ENCODE measurements at places on chromosomes 1 and 21. TPM values are rescaled to one million over a fixed set of nuclear protein-coding genes. Genes with fewer than 3 reads are reported as not detected.

LENEP gene
- polyA plus RNA-seq = 0.64 TPM

CD5L gene
- not detected for polyA plus RNA-seq

NBPF4 gene
- polyA plus RNA-seq = 0.15 TPM

FMO2 gene
- polyA plus RNA-seq = 31.0 TPM

TSEN15 gene
- polyA plus RNA-seq = 41.6 TPM

DNA sequence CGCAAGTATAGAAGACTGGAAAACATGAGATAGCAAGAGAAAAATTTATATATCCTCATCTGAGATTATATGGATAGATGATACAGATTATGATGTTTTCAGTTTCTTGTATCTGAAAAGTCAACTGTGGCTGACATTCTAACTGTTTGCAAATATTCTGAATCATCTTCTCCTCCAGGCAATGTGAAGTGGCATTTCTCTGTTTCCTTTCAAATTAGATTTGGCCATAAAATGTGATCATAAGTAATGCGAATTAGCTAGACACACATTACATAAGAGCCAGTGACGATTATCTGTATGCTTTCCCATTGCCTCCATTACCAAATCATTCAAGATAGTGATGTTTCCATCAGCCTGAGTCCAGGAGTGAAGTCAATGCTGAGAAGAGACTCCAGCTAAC, 265.2 kb downstream of the BRINP3 start:
- DNase-seq = no peak

- DNase-seq = no peak
Measured at GRCh38 chr1:19478322-19478721, 7.0 kb downstream of the CAPZB start.

- DNase-seq = peak; percentile 21
Measured at GRCh38 chr21:30072496-30072895, 94.1 kb downstream of the CLDN17 start.
